ENCODE measurements at places on chromosomes 16 and 17.

DNA sequence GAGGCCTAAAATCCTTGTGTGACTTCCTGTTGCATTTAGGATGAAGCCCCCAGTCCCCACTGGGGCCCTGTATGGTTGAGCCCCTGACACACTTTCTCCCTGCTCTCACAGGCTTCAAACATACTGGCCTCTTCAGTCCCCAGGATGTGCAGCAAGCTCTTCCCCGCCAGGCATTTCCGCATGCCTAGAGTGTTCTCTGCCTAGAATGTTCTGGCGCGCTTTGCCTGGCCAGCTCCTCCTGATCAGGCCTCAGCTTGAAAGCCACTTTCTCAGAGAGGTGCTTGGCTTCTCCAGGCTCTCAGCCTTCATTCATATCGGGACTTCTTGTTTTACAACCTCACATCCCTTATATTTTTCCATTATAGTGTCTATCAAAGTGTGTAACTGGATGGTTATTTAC, 123.7 kb downstream of the SPACA3 start:
- DNase-seq, result no peak

DNA sequence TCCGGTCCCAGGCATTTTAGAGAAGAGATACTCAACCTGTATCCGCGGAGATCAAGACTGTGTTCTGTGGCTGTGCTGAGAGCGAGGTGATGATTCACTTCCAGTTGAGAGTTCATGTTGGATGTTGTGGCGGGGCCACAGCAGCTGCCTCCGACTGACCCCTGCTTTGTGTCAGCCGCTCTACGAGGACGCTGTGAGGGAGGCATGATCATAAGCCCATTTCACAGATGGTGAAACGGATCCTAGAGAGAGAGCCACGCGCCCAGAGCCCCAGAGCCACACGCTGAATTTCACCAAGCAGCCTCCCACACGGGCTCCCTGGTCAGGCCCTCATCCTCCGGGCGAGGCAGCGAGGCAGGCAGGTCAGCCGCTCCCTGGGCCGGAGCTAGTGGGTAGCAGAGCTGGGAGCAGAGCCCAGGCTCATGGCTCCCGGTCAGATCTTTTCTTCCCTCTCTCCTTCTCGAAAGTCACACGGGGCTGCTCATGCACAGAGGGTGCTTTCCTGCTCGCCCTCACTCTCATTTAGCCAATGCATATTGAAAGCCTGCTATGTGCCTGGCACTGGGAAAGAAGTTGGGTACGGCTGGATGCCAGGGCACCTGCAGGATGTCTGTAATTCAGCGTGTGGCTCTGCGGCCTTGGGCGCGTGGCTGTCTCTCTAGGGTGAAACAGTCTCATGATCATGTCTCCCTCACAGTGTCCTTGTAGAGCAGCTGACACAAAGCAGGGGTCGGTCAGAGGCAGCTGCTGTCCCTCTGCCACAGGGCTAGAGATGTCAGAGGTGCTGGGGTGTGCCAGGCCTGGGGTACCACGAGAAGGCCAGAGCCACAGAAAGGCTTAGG, 155.6 kb upstream of the CHMP6 start:
- no peak for DNase-seq

- DNase-seq, result no peak
Measured at GRCh38 chr16:49342336-49343265, 31.0 kb upstream of the C16orf78 start.

DNA sequence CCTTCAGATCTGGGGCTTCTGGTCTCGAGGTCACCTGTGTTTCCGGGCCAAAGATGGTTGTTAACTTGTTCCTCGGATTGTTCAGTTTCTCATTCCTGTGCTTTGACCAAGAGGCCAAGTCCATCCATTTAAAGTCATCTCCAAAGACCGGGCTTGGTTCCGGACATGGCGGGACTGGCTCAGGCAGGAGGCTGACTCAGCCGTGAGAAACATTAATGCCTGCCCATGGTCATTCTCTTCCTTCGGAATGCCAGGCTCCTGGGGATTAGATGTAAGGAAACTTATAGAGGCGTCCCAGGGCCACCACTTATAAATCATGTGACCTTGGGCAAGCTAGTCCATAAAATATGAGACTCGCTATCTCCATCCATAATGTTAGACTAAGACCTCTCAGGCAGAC, 13.6 kb upstream of the NKD1 start:
- no peak for DNase-seq

GRCh38 chr17:18377437-18378204, at the start of gene EVPLL:
Gene EVPLL, plus strand, starts transcription at chr17:18377778. Its CDS starts 3,160 bp downstream, at chr17:18380938.
- no peak for DNase-seq

DNA sequence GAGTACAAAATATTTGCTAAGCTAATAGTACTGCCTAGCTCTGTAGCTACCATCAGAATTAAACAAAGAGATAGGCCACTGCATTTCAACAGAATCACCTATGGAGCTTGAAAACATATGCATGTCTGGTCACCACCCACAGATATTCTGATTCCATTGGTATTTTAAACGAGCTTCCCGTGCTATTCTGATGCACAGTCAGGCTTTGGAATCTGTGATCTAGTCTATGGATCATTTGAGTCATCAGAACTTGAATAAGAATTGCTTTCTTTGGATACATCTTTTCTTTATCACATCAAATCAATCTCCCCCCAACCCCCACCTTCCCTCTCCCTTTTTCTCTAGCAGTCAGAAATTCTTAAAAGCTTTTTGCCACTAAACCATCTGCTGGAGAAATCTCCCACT, 124.7 kb downstream of the NPIPB5 start:
- no peak for DNase-seq

DNA sequence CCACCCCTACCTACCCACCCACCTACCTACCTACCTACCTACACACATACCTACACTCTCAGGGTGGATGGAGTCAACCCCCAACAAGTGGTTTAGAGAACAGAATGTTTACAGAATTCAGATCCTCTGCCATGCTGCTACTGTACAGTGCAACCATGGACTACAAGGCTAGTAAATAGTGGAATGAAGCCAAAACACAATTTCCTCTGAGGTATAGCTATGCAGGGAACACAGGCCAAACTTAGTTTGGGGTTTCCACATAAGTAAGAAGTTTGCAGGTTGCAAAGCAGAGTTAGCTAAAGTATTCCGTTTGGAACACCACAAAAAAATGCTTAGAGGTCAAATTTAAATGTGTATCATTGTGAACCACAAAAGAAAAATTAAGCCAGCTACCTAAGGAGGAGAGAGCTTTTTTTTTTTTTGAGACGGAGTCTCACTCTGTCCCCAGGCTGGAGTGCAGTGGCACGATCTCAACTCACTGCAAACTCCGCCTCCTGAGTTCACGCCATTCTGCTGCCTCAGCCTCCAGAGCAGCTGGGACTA, 2.7 kb upstream of the AP1G1 start:
- no peak for DNase-seq

GRCh38 chr16:50303605-50304466, 37.5 kb downstream of the ADCY7 start:
- DNase-seq, result no peak

DNA sequence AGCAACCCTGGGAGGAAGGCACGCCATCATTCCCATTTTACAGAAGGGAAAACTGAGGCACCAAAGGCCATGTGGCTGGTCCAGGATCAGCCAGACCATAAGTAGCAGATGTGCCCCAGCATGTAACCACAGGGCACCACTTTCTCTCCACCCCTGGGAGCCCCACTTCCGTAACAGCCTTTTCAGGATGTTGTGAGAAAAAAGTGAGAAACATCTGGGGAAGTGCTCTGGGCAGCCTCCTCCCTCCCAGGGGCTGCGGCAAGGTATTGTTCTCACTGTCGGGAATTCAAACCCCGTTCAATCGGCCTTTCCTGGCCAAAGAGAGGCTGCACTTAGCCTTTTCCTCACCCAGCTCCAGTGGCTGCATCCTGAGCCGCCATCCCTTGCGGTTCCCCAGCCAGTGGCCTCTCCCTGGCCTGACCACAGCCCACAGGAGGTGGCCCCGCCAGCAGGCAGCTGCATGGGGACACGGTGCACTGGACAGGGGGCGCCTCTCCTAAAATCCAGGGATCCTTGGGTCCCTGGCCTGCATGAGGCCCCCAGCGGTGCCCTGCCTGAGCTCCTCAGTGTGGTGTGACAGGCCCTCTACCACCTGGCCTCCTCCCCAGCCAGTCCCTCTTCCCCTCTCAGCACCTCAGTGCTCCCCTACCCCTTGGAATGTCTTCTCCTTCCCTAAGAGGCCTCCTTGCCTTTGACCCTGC, 5.7 kb upstream of the CDH5 start:
- no peak for DNase-seq

DNA sequence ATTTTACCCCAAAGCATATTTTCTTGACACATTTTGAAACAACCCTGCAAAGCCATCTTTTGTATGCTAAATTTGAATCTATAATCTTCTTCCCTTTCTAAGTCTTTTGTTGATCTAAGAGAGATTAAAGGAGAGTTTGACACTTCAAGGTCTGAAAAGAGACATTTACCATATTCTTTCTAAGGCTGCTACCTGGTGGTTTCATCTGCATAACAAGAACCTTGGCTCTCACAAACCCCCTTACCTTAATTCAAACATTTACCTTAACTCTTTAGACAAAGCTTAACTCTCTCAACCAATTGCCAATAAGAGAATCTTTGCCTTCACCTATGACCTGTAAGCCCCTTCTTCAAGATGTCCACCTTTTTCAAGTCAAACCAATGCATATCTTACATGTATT, 1143.6 kb downstream of the CDH11 start:
- no peak for DNase-seq

DNA sequence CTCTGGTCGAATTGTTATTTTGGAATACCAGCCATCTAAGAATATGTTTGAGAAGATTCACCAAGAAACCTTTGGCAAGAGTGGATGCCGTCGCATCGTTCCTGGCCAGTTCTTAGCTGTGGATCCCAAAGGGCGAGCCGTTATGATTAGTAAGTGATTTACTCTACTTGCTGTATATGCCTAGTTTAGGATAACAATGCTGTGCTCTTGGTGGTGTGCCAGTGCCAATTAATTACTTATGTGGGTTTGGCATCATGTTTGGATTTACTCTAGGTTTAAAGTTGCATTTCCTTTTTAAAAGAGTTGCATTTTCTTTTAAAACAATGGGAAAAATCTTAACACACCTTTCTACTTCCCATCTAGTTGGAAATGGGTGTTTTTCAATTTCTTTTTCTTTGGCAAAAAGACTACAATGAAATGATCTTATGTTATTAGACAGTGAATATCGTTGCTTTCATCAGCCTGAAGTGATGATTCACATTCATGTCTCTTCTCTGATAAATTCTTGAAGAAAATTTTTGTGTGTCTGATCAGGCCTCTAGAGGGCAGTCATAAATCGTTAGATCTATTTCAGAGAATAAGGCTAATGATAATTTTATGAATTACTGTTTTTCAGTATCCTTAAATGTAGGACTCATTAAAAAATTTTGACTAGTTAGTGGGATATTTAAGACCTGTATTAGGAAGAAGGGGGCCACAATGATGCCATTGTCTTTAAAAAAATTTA, 5.6 kb downstream of the SF3B3 start:
- DNase-seq, result no peak

- no peak for DNase-seq
Measured at GRCh38 chr16:68447653-68448359, 502 bp downstream of the SMPD3 start.

DNA sequence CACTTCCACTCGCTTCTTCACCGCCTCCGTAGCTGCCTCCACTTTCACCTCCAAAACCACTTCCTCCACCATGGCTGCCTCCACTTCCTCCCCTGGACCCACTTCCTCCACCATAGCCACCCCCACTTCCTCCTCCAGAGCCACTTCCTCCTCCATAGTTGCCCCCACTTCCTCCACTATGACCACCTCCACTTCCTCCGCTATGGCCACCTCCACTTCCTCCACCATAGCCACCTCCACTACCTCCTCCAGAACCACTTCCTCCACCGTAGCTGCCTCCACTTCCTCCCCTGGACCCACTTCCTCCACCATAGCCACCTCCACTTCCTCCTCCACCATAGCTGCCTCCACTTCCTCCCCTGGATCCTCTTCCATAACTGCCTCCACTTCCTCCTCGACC, 4.5 kb downstream of the KRT9 start:
- DNase-seq, result no peak

DNA sequence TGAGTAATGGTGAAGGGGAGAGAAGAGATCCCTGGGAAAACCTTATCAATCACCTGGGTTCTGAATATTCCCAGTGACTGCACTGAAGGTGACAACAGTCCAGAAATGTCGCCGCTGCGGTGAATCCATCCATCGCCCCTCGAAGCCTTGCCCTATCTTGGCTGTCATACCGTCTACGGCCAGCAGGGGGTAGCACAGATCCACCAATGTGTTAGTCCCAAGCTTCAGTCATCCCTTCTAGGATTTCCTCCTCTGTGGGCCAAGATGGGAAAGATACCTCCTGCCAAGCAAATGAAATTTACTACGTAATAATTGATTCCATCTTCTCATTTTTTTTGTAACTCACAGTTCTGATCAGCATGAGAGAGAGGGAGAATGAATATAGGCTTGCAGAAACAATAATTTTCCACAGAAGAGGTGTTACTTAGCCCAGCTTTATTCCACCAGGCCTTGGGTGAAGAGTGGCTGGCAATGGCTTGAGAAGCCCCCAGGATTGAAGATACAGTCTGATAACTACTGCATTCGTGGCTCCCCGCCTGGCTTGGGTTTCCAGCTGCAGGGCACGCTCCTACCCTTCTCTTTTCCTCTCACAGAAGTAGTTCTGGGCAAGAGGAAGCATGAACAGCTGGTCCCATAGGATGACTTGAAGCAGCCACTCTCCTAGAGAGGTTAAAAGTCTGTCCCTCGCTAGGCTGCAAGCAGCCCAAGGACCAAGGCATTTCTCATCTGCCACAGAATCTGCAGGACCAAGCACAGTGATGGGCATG, 2.6 kb upstream of the FMNL1 start:
- peak; percentile 92 for DNase-seq

DNA sequence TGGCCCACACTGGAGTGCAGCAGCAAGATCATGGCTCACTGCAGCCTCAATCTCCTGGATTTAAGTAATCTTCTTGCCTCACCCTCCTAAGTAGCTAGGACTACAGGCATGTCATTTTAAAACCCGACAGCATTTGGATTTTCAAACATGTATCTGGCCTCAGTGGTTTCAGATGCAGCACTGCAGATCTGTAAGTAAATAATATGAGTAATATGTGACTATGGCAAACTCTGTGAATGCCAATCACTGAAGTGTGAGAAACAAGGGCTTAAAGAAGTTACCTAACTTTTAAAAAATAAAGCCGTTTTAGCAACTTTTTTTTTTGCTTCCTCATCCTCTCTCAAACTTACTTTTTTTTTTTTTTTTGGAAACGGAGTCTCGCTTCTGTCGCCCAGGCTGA, 11.9 kb downstream of the CEP20 start:
- no peak for DNase-seq

DNA sequence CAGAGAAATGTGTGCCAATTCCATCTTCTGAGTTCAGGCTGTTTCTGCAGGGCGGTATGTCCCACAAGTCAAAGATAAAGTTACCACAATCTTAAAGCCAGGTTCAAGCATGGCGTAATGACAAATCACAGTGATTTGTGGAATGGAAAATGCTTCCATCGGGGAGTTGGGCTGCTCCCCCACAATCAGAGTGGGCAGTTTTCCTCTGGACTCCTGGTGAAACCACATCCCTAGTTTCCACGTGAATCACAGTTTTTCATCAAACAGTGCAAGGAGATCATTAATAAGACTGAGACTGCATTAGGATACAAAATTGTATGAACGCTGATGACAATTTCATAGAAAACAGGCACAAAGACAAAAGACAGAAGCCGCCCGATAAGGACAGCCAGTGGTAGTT, 3.6 kb downstream of the LITAF start:
- no peak for DNase-seq

- no peak for DNase-seq
Measured at GRCh38 chr16:65743558-65743957, 621.7 kb upstream of the CDH11 start.
